Muscle of back (tissue), 13 donors: ENCODE measurements at places on chromosomes 11 and 22.

DNA sequence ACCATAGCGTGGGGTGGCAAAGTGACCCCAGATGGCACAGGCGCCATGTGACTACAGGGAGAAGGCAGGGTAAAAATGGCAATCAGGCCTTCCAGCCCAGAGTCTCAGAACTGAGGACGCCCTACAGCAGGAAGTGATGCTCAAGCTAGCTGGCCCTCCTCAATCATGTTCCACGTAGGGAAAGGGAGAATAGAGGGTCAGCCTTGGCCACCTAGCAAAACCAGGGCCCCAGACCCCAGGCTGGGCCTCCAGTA is 978 bp upstream of the ANKRD13D start:
- DNase-seq, result no peak

- no peak for DNase-seq
These were observed 491.5 kb upstream of the KIRREL3 start for GRCh38 chr11:127492029-127492428.

- DNase-seq, result no peak
These were observed 32.7 kb downstream of the ASCL2 start for GRCh38 chr11:2237457-2238238.

- no peak for DNase-seq
These were observed 58.3 kb downstream of the AMOTL1 start for GRCh38 chr11:94826415-94826814.

GRCh38 chr11:60899046-60899936 is 7.1 kb downstream of the PRPF19 start:
- DNase-seq, result peak; percentile 71

DNA sequence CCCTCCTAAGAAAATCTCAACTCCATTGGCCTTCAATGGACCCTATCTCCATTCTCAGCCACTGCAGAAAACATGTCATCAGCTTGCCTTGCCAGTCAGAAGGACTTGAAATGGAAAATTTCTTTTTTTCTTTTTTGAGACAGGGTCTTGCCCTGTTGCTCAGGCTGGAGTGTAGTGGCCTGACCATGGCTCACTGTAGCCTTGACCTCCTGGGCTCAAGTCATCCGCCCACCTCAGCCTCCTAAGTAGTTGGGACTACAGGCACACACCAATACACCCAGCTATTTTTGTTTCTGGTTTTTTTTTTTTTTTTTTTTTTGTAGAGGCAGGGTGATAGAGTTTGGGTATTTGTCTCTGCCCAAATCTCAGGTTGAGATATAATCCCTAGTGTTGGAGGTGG is 29.0 kb downstream of the AGBL2 start:
- no peak for DNase-seq

DNA sequence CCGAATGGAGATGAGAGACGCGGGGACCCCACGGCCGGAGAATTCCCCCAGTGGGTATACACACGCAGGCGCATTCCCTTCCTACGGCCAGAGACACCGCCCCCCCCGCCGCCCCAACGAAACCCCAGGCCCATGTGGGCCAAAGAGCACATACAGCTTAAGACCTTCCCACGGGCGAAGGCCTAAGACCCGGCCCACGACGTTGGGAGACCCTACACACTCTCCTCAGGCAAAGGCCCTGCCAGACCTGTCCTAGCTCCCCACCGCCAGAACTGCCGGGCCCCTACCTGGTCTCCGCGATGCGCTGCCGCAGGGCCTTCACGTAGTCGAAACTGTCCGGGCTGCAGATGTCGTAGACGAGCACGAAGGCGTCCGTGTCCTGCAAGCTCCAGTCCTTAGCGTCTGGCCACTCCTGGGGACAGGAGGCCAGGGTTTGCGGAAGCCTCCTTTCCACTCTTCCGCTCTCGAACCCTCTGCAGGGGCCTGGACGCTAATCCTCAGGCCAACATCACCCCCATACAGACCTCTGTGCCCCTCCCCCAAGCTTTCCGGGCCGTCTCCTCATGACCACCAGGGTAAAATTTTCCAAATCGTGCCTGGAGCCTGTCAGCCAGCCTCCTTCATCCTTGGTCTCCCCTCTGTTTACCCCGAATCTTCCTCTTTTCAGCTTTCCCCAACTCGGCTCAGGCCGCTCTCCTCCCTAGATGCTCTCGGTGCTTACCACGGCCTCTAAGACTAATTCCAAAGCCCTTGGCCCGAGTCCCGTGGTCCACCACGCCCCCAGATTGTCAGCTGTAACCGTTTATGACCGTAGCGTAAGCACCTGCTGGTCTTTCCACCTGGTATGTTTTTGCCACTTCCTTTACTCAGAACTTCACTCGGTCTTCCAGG is 1.7 kb downstream of the RASL10A start:
- DNase-seq, result no peak
